ENCODE measurements at places on chromosomes 11 and 22.

- no peak for DNase-seq
Observed at GRCh38 chr11:32448232-32448631, 12.9 kb upstream of the WT1 start.

GRCh38 chr22:19810381-19811201, 44.1 kb downstream of the GNB1L start:
- DNase-seq, result no peak

DNA sequence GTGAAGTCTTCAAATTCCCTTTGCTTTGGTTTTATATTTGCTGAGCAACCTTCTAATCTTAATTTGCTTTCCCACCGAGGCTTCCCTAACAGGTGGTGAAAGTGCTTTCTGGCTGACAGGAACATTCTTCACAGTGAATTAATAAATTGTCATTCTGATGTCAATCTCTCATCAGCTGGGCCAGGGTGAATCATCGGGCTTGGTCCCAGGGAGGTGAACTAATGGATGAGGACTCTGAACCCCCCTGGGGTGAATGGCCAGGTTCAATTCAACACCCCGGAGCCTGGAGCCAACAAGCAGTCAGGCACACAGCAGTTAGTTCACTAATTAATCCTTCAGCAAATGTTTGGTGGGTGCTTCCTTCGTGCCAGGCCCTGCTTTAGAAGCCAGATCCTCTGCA, 155.4 kb upstream of the PDGFD start:
- DNase-seq, result no peak

- no peak for DNase-seq
Observed at GRCh38 chr11:26677566-26677965, 44.3 kb downstream of the SLC5A12 start.

GRCh38 chr11:1317432-1317831, 8.0 kb upstream of the TOLLIP start:
- no peak for DNase-seq

DNA sequence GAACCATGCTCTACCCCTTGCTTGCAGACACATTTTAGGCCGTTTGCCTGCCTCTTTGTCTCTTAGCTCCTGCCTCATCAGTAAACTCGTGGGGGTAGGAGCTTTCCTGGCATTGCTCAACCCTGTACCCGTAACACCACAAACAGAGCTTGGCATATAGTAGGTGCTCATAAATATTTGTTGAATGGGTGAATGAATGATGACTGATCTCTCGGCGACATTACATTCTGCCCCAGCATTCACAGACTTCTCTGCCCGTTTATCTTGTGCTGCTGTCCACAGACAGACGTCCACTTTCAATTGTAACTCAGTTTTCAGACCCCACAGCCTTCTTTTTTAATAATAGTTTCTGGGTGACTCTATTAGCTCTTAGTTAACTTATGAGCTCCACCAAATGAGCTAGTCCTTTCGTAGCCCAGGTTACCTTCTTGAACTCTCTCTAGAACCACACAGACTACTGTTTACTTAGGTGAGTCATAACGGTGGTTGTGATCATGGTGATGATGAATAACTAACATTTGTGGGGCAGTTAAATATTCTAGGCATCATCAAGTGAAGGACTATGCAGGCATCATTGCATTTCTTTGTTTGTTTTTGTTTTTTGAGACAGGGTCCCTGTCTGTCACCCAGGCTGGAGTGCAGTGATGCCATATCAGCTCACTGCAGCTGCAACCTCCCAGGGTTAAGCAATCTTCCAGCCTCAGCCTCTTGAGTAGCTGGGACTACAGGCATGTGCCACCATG, 188.4 kb downstream of the ADAMTS15 start:
- DNase-seq, result no peak

GRCh38 chr11:103007521-103007920, 52.0 kb upstream of the MMP13 start:
- no peak for DNase-seq

DNA sequence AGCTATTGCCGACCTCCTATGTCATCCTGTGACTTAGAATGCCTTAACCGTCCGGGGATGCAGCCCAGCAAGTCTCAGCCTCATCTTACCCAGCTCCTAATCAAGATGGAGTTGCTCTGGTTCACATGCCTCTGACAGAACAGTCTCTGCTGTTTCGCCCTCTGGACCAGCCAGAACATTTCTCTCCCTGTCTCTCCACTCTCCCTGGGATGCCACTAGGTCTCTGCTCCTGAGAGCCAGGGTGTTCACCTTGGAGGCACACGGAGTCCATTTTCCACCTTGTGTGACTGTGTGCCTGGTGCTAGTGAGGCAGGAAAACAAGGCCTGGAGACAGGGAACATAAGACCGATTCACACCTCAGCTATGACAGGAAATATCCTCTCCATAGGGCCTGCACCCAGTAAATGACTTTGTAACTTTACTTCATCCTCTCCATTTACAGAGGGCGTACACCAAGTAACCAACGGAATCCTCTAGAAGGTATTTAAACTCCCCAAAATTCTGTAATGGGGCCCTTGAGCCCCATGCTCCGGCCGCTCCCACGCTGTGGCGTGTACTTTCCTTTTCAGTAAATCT, 16.8 kb upstream of the B4GALNT4 start:
- no peak for DNase-seq

DNA sequence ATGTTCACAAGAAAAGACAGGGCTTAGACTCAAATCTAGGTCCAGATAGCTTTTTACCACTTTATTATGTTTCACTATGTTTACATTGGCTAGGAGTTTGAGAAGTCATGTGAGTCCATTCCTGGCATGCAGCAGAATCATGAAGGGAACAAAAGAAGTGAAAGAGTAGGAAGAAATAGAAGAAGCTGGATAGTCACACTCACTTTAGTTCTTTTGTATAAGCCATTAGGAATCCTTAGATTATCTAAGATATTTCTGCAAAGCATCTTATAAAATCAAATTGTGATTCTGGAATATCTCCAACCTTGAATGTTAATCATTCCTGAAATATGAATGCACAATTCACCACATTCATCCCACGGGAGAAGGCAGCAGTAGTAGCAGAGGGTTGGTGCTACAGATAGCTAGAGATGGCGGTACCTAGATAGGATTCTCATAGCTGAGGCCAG, 31.9 kb downstream of the MAML2 start:
- DNase-seq, result no peak

- no peak for DNase-seq
Observed at GRCh38 chr11:69636512-69637197, 4.3 kb upstream of the CCND1 start.

DNA sequence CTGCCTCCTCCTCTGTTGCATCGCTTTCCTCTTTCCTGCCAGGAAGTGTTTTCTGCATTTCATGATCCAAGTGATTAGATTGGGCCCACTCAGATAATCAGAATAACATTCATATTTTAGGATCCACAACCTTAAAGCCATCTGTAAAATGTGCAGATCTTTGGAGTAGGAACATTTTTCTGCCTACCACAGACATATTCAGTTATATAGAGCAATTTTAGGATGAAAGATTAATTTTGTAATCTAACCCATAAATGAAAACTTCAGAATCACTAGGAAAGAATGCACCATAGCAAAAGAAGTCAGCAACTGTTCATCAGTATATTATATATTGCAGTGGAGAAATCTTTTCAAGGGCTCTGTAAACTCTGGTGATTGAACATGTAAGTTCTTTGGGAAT, 659.9 kb upstream of the LUZP2 start:
- DNase-seq, result no peak

- no peak for DNase-seq
Observed at GRCh38 chr22:33315117-33315516, 256.9 kb upstream of the SYN3 start.

DNA sequence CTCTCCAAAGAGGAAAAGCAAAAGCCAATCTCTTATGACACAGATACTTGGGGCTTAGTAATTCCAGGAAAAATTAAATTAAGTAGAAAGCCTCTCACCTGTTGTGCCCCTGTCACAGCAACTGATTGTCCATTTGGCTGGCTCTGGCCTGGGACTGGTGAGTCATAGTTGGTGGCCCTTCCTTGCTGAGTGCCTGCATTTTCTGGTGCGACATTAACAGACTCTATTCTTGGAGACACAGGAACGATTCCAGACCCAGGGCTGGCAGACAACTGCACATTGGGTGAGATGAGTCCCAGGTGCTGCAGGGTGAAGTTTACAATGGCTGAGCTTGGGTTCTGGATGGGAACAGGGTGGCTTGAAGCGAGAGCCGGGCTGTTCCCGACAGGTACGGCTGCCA, 15.6 kb downstream of the E2F8 start:
- DNase-seq, result no peak

DNA sequence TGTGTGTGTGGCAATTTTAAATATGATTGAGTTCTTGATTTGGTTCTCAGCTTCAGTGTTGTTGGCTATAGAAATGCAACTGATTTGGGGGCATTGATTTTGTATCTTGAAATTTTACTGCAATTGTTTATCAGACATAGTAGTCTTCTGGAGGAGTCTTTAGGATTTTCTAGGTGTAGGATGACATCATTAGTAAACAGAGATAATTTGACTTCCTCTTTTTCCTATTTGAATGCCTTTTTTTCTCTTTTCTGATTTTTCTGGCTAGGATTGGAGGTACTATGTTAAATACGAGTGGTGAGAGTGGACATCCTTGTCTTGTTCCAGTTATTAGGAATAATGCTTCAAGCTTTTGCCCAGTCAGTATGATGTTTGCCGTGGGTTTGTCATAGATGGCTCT, 124.9 kb downstream of the MSANTD4 start:
- DNase-seq, result no peak

DNA sequence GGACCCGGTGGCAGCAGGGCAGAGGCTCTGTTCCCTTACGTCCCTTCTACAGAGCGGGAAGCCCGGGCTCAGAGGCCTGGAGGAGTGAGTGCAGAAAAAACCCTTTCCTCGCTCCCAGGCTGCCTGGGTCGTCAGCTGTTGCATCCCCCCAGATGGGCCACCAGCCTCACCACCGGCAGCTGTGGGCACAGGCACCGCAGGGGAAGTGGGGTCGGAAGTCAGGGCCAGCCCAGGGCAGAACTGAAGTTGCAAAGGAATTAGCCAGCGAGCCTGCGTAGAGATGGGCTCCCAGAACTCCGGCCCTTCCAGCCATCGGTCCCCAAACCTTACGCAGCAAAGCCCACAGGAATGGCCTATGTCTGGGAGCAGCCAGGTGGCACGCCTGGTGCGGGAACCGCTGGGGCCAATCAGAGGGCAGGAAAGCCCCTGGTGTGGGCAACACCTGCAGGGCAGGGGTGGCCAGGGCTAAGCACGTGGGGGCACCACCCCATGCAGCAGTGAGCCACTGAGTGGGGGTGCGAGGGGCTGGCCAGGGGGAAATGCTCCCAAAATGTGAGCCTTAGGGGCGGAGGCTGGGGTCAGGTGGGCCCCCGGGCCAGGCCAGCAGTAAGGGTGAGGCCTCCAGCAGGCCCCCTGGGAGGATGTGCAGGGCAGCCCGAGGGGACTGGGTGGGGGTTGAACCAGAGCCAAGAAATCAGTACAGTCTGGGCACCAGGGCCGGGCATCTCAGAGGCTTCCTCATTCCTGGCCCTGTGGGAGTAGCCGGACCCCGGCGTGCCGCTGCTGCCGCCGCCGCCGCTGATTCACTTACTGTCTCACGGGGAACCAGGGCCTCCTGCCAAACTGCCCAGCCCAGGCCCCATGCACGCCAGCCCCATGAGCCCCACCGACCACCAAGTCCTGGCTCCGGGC, 58.2 kb downstream of the WNT7B start:
- DNase-seq, result no peak

- no peak for DNase-seq
Observed at GRCh38 chr11:106424111-106424510, 346.6 kb downstream of the AASDHPPT start.

- peak; percentile 79 for DNase-seq
Observed at GRCh38 chr11:62555464-62556107, 9.0 kb upstream of the AHNAK start.

- DNase-seq, result no peak
Observed at GRCh38 chr22:35739931-35740380, 22.3 kb downstream of the APOL5 start.

DNA sequence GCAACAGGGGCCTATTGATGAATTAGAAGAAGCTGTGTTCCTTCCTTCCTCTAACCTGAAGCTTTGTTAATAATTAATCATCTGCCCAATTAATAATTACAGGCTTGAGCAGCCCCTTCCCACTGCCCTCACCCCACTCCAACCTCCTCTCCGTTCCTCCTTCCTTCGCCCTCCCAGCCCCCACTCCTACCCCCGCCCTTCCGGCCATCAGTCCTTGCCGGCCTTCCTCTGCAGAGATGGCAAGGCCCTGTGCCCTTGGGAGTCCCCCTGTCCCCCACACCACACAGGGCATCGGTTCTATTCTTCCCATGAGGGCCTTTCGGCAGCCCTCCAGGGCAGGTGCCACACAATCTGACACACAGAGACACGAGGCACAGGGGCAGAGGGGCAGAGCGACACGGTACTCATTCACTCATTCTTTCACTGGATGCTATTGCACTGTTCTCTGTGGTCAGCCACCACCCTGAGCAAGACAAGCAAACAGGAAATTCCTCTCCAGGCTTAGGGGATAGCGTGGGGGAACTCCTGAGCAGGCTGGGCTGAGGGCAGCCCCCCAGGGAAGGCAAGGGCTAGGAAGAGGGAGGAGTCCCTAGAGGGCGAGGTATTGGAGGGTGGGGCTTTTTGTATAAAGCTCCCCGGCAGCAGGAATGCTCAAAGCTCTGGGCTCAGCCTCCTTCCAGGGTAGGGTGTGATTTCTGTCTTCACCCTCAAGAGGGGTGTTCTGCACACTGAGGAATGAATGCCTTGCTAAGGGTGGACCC, 14.7 kb downstream of the MGAT3 start:
- peak; percentile 19 for DNase-seq

DNA sequence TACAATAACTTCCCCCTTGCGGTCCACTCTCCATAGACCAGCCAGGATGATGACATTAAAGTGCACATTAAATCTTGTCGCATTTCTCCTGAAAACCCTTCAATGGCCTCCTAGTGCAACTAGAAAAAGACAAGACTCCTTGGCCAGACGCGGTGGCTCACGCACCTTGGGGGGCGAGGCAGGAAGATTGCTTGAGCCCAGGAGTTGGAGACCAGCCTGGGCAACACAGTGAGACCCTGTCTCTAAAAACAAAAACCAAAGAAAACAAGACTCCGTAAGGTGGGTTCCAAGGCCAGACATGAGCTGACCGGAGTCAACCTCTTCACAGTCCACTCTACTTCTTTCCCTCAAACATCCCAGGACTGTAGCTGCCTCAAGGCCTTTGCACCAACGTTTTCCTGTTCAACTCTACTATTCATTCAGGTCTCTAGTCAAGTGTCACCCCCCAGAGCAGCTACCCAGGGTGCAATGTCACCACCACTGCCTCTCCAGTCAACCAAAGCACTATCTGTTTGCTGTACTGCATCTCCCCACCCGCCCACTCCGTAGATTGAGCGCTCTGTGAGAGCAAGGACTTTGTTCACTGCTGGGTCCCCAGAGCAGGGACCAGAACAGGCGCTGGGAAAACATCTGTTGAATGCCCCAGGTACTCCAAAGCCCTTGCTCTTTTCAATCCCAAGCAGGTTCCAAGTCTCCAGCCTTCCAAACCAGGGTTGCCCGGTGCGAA, 739 bp downstream of the ZMAT5 start:
- DNase-seq, result peak; percentile 50

GRCh38 chr11:18611196-18611595, 11.6 kb downstream of the MISFA start:
- DNase-seq, result no peak

GRCh38 chr11:96990914-96991313, 601.1 kb downstream of the JRKL start:
- no peak for DNase-seq

- DNase-seq, result no peak
Observed at GRCh38 chr11:69818603-69819441, at the start of gene FGF3. TSS of gene FGF3 (minus strand) at chr11:69819416. CDS start at chr11:69818933, 483 bp downstream.

GRCh38 chr11:76119779-76120178, 86.5 kb downstream of the WNT11 start:
- DNase-seq, result no peak
